ENCODE measurements at places on chromosomes 6 and 20.

GRCh38 chr6:3406891-3407809 is 49.7 kb downstream of the SLC22A23 start:
- no peak for DNase-seq

- DNase-seq, result no peak
These were observed 70.4 kb downstream of the PLCB4 start for GRCh38 chr20:9139106-9139833.

GRCh38 chr20:47412083-47412482 is 55.6 kb upstream of the ZMYND8 start:
- no peak for DNase-seq

DNA sequence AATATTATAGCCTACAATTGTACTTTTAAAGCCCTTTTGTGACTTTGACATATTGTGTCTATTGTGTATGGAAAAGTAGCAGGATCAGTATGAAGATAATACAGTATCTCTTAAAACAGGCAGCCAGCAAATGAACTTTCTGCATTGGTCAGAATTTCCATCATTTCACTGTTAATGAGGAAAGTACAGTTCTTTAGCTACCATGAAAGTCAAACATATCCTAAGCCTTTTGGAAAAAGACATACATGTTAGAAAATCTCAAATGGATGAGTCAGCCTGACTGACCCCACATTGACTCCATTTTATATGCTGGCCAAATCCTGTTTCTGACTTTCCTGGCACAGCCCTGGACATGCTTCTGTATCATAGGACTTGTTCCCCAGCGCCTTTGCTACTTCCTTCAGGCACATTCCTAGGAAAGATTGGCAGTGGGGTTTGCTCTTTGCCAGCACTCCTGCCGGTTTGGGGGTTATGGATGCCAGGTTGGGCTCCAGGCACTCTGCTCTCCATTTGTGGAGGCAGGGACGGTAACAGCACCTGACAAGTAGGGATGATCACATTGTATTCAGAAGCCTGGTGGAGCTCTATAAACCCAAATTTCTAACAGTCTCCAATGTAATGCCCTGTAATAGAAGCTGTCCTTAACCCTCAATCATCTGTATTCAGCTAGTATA is 43.7 kb downstream of the TOP1 start:
- DNase-seq, result peak; percentile 84

- DNase-seq, result no peak
These were observed 181.0 kb downstream of the ZMYND8 start for GRCh38 chr20:47175493-47175892.

DNA sequence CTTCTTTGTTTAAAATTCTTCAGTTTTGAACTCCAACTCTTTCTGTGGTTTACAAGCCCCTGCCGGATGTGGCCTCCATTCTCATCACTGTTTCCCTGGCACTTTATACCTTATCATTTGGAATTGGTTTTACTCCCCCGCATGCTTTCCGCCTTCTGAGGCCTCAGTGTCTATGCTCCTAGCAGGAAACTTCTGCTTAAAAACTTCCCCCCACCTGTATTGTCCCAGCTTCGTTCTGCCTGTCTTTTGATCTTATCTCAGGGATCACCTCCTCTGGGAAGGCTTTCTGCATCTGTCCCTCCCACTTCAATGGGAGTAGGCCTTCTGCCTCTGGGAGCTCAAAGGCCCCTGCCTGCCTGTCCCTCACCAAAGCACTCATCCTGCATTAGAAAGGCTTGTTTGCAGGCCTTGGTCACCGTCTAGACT is 3.4 kb upstream of the ANGPT4 start:
- DNase-seq, result no peak

DNA sequence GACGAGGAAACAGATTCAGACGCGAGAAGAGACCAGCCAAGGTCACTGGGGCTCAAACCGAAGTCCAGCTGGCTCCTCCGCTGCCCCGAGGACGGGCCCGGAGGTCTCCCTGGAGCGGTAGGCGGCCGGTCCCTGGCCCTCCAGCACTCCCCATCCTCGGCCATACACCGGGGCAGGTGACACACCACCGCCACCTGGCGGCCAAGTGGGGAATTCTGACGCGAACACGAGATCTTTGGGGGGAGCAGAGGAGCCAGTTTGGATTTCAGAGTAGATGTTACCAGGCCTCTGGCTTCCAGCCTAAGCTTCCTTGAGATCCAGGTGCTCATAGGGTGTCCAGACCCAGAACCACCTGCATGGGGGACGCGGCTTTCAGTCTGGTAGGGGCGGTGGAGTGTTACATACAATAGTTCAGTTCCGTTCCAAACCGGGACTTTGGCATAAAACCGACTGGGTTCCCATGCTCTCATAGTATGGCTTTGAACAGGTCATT is 16.1 kb downstream of the BPIFB1 start:
- DNase-seq, result peak; percentile 32

Measured in bronchial epithelial cell (primary cell).